ENCODE measurements at places on chromosomes 2 and 18.

GRCh38 chr2:54635554-54636152 is 87.8 kb upstream of the EML6 start:
- no peak for DNase-seq

DNA sequence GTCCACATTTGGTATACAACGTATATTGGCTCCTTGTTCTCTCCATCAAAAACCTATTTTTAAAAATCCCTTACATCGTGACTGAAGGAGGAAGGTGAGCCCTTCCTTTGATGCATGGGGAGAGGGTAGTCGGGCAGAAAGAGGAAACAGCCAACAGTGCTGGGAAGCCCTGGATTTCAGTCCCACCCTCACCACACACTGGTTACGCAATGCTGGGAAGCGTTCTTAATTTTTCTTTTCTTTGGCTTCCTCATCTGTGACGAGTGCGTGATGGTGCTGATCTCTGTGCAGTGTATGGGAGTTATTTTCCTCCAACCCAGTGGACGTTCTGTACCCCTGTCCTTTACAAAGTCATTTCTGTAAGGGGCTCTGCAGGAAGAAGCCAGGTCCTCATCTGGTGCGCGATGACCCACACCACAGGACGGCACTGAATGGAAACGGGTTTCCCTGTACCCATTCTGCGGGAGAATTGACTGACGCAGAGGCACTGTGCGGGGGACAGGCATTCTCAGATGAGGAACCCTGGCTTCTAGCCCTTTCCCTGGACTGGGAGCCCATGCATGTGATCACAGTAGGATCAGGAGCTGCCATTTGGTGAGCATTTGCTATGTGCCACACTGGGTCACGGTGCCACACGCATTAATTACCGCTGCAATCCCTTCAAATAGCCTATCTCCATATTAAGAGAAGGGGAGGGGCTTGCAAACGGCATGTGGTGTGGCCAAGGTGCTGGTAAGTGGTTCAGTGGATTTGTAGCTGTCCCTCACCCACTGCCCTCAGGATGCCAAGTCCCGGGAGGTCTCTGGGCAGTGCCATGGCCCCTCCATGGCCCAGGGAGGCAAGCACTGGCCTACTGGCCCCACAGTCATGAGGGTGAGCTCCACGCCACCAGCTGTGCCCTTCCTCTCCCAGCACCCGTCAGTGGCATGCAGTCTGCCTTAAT is 4.3 kb downstream of the COLEC11 start:
- DNase-seq = no peak

DNA sequence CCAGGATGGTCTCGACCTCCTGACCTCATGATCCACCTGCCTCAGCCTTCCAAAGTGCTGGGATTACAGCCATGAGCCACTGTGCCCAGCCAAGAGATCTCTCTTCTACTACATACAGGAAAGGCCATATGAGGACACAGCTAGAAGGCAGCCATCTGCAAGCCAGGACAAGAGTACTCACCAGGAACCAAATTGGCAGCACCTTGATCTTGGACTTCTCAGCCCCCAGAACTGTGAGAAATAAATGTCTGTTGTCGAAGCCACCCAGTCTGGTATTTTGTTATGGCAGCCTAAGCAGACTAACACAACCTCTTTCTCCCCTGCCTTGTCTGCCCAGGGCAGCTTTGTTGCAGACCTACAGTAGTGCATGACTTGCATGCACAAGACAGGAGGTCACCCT is 211.3 kb upstream of the HAAO start:
- no peak for DNase-seq

DNA sequence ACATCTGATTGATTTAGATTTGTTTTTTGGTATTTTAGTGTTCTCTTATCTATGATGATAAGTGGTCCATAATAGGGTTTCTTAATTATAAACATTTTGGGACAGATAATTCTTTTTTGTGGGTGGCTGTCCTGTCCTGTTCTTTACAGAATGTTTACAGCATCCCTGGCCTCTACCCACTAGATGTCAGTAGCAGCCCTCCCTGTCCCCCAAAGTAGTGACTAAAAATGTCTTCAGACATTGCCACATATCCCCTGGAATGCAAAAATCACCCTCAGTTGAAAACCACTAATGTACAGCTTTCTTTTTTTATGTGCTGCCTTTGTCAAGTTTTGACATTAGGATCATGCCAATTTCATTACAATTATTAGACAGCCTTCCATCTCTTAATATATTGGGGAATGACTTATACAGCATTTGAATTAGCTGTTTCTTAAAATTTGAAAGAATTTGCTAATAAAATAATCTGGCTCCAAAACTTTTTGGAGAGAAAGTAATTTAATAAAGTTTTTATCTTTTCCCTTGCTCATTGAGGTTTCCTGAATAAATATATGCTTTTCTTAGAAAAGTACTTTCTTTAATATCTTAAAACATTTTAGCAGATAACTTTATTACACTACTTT is 19.5 kb downstream of the WIPF1 start:
- DNase-seq = peak; percentile 38

- no peak for DNase-seq
Measured at GRCh38 chr2:10381997-10382353, 66.2 kb downstream of the ODC1 start.

DNA sequence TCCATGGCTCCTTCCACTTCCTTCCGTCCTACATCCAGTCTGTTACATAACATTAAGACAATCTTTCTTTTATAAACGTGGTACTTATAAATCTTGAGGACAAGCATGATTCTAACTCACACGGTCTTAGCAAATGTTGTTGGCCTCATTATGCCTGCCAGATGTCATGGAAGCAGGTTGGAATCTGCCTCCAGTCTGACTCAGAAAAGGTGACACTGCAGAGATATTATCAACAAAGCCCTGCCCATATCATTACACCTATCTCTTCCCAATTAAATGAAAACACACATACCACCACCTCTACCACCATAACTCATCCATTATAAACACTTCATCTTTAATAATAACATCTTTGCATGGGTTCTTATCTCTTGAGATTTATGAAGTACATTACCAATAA is 334.7 kb upstream of the CHAC2 start:
- DNase-seq = no peak

DNA sequence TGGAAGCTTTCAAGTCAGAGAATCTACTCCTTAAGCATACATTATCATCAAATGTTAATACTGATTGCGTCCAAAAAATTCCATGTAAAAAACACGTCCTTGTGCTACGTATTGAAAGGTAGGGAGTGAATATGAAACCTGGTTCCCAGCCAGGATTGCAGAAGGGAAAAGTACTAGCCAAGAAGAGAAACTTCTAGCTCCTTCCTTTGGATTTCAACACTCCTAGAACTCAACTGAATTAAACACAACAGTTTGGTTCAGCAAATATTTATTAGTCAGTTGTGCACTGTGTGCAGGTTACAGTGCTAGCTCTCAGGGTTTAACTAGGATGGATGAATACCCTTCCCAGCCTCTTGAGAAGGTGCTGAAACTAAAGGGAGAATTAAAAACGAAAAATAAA is 33.9 kb upstream of the FHL2 start:
- no peak for DNase-seq

DNA sequence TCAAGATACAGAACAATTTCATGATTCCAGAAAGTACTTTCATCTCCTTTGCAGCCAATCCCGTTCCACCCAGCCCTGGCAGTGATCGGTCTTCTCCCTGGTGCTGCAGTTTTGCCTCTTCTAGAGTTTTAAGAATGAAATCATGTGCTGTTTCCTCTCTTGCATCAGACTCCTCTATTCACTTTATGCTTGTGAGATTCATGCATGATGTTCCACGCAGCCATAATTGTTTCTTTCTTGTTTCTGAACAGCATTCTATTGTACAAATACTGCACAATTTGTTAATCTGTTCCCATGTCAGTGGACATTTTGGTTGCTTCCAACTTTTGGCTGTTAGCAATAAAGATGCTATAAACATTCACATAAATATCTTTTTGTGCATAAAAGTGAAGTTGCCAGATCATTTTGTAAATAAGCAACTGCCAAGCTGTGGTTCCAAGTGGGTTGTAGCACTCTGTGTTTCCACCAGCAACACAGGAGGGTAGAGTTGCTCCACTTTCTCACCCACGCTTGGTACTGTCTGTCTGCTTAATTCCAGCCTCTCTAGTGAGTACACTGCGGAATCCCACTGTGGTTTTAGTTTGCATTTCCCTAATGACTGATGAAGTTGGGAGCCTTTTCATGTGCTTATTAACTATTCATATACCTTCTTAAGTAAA is 104.5 kb downstream of the TWIST2 start:
- no peak for DNase-seq

DNA sequence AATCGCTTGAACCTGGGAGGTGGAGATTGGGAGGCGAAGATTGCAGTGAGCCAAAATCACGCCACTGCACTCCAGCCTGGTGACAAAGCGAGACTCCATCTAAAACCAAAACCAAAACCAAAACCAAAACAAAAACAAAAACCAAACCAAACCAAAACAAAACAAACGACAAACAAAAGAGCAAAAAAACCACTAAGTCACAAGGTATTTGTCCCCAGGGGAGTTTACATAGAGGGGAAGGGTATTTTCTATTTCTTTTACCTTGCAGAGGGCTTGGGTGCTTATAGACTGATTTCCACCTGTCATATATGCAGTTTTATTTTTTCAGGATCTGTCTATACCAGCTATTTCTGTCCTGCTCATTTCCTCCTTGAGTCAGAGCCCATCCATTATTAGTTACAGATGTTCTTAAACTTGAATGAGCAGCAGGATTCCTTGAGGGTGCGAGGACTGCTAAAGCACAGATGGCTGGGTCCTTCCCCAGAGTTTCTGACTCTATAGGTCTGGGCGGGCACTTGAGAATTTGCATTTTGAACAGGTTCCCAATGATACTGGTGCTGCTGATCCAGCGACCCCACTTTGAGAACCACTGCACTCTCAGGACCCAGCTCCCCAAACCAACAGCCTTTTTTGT is 102.2 kb upstream of the UXS1 start:
- no peak for DNase-seq

DNA sequence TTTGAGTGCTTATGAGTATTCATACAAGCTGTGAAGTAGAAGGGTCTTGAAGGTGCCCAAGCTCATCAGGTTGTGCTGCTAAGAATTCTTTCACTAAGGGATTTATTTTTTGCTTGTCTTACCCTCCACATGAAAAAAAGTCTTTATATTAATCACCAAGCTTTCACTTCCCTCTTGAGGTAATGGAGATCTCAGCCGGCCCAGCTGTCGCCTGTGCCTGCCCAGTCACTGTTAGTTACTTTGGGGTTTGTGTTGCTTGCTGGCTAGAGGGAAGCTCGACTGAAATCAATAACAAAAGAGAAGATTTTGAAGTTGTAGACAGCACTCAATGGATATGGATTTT is 21.9 kb downstream of the MC2R start:
- DNase-seq = no peak

GRCh38 chr2:96580771-96581170 is 44.2 kb downstream of the ARID5A start:
- no peak for DNase-seq

DNA sequence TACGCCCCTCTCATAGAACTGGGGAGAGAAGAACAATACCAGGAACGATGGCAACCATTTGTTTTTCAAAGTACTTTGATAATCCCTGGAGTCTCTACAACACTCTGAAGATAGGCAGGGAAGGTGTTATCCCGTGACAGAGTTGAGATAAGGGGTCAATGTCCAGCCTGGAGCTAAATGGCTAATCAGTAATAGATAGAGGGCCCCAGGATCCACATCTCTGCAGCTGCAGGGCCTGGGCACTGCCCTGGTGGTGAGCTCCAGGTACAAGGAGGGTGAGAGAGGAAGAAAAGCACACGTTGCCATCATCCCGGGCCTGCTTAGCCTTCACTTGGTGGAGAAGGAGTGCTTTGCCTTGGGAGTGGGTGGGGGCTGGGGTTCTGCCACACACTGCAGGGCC is 260.6 kb downstream of the PRKCE start:
- DNase-seq = no peak

- DNase-seq = no peak
Measured at GRCh38 chr2:234879671-234880455, 72.0 kb upstream of the SH3BP4 start.

DNA sequence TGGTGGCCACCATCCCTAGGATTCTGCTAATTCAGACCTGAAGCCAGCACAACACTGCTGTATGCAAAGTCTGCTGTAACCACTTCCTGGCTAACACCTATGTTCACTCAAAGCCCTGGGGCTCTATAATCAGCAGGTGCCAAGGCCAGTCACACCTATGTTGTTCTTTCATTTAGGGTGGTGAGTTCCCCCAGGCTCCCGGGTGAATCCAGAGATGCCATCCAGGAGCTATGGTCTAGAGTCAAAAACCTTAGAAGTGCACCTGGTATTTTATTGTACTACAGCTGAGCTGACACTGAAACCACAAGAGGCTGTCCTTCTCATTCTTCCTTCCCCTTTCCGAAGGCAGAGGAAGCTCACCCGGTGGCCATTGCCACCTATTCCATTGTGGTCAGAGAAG is 46.2 kb upstream of the CCDC141 start:
- no peak for DNase-seq

Measured in activated T-cell treated with anti-CD3 and anti-CD28 coated beads for 4 hours (primary cell).